ENCODE measurements at places on chromosomes 7 and 10.

DNA sequence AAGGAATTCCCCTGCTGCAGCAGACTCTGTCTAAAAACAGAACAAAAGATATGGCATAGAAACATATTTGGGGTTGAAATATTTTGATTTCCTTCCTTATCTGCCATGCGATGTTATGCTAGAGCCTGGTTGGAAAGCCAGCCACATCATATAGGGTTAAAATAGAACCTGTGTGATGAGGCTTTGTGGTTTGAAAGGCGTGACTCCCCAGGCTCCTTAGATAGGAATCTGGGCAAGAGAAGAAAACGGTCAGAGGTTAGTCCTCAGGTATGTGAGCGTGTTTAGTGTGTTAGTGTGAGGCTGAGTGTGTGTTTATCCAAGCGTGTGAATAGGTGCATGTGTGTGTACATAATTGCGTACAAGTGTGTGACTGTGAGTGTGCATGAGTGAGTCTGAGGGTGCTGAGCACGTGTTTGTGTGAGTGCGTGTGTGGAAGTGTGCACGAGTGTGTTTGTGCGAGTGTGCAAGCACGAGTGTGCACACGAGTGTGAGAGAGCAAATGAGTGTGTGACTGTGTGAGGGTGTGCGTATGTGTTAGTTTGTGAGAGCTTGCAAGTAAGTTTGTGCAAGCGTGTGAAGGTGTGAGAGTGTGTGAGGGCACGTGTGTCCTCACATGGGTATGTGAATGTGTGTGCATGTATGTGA is 79.9 kb downstream of the COL26A1 start:
- no peak for DNase-seq

GRCh38 chr10:51318399-51319172 is 244.3 kb downstream of the PRKG1 start:
- no peak for DNase-seq

DNA sequence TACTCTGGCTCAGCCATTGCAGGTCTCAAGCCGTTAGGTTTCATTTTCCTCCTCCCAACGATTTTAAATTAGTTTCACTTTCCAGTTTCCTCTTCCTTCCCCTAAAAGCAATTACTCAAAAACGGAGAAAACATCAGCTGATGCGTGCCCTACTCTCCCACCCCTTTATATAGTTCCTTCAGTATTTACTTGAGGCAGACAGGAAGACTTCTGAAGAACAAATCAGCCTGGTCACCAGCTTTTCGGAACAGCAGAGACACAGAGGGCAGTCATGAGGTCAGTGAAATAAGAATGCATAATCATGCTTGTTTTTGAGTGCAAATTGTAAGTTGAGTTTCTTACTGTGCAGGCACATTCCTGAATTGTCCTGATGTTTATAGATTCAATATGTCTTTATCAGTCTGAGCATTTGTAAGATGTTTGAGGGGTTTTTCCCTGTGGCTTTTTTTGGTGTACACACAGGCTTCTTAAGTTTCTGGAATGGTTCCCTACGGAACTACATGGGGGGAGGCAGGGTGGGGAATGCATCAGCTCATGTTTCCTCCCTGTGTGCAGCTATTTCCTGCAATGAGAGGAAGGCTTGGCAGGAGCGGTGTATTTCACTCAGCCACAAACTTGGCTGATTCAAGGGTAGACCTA is at the start of gene IFIT3:
Gene IFIT3, plus strand, starts transcription at position 195 of the 639 bp plus-strand sequence. Its CDS starts 77 bp downstream, at position 272.
- DNase-seq: no peak

DNA sequence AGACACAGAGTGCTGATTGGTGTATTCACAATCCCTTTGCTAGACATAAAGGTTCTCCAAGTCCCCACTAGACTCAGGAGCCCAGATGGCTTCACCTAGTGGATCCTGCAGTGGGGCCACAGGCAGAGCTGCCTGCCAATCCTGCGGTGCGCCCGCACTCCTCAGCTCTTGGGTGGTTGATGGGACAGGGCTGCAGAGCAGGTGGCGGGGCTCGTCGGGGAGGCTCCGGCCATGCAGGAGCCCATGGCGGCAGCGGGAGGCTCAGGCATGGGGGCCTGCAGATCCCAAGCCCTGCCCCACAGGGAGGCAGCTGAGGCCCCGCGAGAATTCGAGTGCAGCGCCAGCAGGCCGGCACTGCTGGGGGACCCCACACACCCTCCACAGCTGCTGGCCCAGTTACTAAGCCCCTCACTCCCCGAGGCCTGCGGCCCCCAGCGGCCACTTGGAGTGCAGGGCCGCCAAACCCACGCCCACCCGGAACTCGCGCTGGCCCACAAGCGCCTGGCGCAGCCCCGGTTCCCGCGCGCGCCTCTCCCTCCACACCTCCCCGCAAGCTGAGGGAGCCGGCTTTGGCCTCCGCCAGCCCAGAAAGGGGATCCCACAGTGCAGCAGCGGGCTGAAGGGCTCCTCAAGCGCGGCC is 7.7 kb upstream of the BET1 start:
- no peak for DNase-seq

- no peak for DNase-seq
Observed at GRCh38 chr10:91797048-91797690, 1.1 kb upstream of the TNKS2 start.

DNA sequence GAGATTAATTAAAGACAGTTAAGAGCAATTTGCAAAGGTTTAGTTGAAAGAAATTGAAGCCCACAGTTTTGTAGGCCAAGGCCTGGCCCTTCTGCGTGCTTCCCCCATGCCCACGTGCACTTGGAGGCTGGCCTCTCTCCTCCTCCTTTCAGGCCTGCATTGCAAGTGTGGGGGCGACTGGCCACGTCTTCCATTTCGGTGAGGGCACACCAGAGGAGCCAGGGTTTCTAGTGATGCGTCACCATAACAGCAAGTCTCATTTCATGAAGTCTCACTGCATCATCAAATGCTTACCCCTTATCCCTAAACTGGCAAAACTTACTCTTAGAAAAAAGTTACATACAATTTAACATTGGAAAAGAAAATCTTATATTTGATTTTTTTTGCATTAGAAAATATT is 141.2 kb downstream of the NRF1 start:
- DNase-seq: no peak

DNA sequence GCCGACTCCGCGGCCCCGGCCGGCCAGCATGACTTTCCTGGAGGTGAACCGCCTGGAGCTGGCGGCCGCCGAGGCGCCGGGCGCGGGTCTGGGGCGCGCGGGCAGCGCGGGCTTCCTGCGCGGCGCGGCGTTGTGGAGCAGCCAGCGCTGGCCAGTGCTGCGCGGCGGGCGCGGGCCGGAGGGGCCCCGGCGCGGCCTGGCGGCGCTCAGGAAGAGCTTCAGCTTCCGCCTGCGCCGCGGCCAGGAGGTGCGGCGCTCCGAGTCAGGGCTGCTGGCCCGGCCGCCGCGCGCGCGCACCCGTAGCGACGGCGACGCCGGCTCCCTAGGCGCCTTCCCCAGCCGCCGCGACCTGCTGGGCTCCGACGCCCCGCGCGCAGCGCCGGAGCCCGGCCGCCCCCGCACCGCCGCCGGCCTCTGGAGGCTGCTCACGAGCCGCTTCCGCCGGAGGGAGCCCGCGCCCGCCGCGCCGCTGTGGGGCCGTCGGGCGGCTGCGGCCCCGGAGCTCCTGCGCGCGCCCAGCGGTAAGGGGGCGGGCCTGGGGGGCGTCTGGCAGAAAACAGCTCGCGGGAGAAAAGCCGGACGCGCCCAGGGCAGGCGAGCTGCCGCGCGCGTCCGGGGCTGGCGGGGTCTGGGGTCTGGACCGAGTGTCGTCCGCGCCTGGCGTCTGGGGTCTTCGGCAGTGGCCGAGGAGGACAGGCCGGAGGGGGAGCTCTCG is 29.0 kb downstream of the AGAP3 start:
- DNase-seq: no peak

DNA sequence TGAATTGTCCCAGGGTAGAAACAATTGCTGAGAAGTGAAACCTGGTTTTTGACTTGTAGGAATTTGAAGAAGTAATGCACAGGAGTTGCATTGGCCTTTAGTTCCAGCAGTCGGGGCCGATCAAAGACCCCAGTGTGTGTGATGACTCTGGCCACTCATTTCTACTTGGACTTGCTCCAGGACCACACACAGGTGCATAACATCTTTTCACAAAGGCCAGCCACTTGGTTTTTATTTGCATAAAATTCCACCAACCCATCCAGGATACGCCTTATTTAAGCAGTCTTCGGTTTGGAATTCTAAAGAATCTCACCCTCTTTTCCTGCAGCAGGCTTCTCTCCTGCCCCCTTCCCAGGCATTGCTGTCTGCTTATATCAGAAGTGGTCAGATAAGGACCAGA is 162.0 kb upstream of the HABP2 start:
- no peak for DNase-seq

GRCh38 chr7:156515911-156516790 is 124.4 kb upstream of the RNF32 start:
- no peak for DNase-seq

DNA sequence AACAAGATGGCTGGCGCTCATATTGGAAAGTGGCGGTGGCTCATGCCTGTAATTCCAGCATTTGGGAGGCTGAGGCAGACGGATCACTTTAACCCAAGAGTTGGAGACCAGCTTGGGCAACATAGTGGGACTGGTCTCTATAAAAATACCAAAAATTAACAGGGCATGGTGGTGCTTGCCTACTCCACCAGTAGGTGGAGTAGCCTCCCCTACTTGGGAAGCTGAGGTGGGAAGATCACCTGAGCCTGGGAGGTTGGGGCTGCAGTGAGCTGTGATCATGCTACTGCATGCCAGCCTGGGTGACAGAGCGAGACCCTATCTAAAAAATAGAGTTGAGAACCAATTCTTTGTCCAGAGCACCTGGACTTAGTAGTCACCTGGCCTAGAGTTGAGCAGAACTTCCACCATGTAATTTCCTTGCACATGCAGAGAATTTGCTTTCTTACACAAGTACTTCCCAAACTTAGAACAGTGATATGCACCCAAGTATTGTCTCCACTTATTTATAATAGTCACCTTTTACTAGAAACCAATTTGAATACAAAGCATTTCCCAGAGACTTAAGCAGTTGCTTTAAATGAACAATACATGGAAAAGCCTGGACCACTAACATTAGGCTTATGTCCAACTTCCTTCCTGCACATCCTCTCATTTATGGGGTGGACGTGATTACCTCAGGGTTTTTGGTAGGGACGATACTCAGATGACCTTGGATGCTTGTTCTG is 15.9 kb downstream of the LAMB4 start:
- no peak for DNase-seq

GRCh38 chr7:130908345-130909160 is 174.5 kb upstream of the KLF14 start:
- DNase-seq: no peak

- DNase-seq: no peak
Observed at GRCh38 chr10:57987055-57987721, 280.5 kb downstream of the IPMK start.

- DNase-seq: no peak
Observed at GRCh38 chr7:78039790-78040776, 241.5 kb downstream of the PHTF2 start.

- DNase-seq: no peak
Observed at GRCh38 chr10:126075009-126075408, 178.6 kb downstream of the FANK1 start.

GRCh38 chr7:39587393-39587792 is 21.2 kb downstream of the YAE1 start:
- no peak for DNase-seq

- no peak for DNase-seq
Observed at GRCh38 chr7:13153742-13154141, 466.3 kb downstream of the ARL4A start.

DNA sequence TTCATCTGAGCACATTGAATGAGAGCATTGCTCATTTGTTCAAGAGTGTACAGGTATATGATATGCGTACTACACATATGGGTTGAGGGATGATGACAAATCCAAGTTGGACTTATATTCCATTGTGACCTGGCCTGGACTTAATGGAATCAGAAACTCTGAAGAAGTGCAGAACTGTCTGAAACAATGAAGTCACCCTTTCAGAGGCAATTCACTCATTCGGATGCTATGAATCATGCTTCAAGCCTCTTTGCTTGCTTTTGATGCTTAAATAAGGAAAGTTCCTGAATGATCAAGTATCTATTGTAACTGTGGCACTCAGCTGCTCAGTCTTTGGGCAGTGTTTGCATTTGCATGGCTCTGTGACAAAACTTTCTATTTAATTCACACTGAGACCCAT is 93.4 kb downstream of the ZNF365 start:
- no peak for DNase-seq

DNA sequence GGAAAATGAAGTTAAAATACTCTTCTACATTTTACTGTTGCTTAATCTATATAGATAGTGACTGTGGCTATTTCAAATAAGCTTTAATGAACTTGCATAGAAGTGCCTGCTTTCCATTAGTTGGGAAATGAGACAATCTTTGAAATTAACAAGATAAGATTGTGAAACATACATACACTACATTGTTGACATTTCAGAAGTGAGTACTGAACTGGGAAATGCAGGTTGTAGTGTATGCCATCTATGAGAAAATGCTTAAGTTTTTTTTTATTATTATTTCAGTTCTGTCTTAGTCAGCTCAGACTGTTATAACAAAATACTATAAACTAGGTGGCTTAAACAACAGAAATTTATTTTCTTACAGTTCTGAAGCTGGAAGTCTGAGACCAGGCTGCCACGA is 49.6 kb upstream of the CSTF2T start:
- no peak for DNase-seq

DNA sequence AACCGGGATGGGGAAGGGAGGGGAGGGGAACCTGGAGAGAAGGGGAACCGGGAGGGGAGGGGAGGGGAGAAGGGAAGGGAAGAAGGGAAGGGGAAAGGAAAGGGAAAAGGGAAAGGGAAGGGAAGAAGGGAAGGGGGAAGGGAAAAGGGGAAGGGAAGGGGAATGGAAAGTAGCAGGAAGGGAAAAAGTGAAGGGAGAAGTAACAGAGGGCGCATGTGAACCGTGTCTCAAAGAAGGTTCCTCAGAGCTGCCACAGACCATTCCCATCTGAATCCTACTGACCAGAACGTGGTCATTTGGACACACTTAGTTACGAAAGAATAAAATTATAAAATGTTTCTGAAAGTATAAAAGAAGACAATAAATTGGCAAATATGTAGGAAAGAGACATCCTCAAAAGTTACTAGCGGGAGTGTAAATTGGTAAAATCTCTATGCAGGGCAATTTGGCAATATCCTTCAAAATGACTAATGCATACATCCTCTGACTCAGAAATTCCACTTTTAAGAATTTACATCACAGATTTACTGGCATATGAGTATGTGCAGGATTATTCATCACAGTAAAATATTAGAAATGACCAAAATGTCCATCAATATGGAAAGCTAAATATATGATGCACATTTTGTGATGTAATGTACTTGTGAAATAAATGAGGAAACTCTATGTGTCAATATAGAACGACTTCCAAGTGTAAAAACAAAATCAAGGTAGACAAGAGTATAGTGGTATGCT is 12.9 kb downstream of the C10orf67 start:
- no peak for DNase-seq

- no peak for DNase-seq
Observed at GRCh38 chr7:109996927-109997326, 1094.0 kb upstream of the LRRN3 start.
